Lung (tissue), 17 donors: ENCODE measurements at places on chromosomes 11 and 22.

- DNase-seq, result no peak
These were observed 64.1 kb upstream of the GRAMD1B start for GRCh38 chr11:123365955-123366354.

GRCh38 chr22:19818324-19819207 is 36.1 kb downstream of the GNB1L start:
- no peak for DNase-seq

- no peak for DNase-seq
These were observed 119.3 kb downstream of the ABTB2 start for GRCh38 chr11:34238533-34238932.

DNA sequence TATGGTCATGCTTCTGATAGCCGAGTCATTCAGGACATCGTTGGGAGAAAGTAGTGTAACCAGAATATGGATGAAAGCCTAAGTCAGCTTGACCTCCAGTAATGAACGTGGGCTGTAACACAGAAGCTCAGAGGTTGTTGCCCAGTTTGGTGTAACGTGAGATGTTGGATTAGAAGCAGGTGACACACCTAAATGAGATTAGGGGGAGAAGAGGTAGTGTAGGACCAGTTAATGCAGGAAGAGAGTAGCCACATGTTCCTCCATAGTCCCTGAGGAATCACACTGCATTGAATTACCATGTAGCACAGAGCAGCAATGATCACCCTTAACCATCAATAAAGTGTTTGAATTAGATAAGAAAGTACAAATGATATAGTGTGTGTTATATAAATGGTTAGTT is 20.4 kb downstream of the FBXO7 start:
- no peak for DNase-seq

- no peak for DNase-seq
These were observed 213.5 kb downstream of the NTM start for GRCh38 chr11:131583938-131584337.

DNA sequence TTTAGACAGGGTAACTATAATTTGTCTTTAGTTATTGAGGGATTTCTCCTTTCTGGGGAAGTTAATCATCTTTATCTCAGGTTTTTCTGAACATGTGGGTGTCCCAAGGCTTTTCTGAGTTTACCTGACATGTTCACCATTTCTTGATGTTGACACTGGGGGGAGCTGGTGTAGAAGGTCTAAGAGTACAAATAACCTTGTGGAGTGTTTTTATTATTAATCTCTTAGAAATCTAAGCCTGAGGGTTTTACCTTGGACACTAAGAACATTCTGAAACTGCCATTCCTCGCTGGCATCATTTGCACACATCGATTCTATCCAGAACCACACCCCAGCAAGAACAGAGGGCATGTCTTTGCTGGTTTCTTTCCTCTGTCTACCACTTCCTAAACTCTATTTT is 15.6 kb upstream of the C11orf91 start:
- no peak for DNase-seq

DNA sequence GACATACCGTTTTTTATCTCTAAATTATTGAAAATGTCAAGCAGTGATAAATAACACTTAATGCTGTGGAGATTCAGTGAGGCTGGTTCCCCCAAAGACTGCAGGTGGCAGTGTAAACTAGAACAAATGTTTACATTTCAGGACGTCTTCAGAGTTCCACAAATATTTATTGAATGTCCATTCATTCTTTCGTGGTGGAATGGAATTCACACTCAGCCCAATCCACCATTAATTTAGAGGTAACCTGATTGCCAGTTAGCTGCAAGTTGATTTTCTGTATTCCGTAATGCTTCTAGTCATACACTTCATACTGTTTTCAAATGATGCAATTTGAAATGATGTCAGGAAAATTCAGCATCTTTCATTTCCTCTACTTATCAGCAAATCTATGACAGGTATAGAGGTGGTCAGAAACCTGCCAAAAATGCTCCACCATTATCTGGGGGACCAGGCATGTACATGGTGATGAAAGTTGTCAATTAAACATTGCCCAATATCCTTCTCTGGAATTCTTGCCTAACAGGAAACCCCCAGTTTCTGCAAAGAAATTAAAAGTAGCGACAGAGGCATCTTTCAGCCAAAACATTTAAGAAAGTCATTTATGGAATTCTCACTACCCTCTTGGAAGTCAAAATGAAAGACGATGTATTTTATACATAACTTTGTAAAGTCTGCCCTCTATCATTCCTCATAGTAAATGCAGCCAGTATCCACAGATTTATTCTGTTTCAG is 94.3 kb upstream of the BMAL1 start:
- DNase-seq, result peak; percentile 64

DNA sequence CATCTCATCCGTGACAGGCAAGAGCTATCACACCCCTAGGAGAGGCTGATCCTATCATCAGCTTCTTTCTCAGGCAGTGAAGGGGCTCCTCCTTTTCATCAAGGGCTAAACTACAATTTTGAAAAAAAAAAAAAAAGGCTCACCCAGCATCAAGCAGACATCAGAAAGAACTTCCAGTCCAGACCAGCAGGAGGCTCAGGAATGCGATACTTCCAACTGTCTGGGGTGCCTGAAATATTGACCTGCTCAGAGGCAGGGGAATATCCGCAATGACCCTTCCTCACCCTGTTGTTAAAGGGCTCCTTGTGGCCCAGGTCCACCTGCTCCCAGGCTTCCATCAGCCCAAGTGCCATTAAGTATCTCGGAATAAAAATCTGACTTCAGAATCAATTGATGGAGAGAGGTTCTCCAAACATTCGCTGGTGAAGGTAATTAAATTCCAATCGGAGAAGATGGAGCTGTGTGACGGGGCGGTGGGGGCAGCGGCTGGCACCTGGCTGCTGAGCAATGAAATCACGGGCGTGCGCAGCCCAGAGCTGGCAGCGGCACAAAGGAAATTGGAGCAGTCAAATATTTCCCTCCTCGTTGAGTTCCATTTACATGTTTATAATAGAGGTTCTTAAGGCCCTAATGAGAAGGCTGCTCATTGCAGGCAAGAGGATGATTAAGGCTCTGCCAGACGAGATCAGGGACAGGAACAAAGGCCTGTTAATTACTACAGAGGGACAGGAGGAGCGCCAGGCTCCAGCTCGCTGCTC is 69.0 kb upstream of the THY1 start:
- DNase-seq, result no peak
